ELR (cell line): ENCODE measurements at places on chromosomes 2 and 18.
A peak's percentile ranks its signal among the peaks of the same experiment; 100 is the strongest.

GRCh38 chr18:71597219-71597618 is 946.9 kb downstream of the CBLN2 start:
- DNase-seq, result no peak

GRCh38 chr2:29139731-29140130 is 24.5 kb downstream of the CLIP4 start:
- no peak for DNase-seq

GRCh38 chr2:37389989-37390765 is 45.7 kb downstream of the QPCT start:
- DNase-seq, result peak; percentile 95

- DNase-seq, result peak; percentile 27
Measured at GRCh38 chr18:11752116-11752911, 63.2 kb downstream of the GNAL start.

DNA sequence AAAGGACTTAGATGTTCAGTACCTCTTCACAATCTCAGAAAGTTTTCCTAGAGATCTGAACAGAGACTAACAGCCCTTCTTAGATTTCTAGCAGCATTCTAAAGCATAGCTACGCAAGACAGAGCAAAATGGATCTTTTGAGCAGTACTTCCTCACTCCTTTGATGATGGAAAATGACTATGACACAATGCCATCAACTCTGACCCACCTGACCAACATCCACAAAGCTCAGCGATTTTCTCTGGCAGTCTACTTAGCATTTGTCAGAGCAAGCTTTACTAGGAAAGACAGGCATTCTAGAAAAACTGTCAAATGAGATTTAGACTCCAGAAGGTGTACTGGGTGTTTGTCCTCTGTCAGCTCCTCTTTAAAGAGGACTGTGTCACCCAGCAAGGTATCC is 180.9 kb upstream of the ACVR2A start:
- no peak for DNase-seq

DNA sequence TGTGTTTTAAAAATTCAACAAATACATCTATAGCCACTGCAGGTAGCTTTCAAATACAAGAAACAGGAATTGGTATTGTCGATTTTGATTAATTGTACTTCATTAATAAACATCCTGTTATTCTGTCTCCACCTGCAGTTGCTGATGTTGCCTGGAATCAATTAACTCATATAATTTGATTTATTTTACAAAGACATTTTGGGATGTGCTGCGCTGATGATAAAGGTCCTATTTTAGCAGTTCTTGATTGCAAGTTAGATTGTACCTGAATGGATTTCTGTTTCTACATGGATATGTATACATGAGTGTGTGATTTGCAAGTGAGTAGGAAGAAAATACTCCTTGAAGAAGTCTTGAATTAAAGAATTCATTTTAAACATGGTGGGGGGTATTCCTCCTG is 605.3 kb downstream of the ARHGAP15 start:
- DNase-seq, result no peak

DNA sequence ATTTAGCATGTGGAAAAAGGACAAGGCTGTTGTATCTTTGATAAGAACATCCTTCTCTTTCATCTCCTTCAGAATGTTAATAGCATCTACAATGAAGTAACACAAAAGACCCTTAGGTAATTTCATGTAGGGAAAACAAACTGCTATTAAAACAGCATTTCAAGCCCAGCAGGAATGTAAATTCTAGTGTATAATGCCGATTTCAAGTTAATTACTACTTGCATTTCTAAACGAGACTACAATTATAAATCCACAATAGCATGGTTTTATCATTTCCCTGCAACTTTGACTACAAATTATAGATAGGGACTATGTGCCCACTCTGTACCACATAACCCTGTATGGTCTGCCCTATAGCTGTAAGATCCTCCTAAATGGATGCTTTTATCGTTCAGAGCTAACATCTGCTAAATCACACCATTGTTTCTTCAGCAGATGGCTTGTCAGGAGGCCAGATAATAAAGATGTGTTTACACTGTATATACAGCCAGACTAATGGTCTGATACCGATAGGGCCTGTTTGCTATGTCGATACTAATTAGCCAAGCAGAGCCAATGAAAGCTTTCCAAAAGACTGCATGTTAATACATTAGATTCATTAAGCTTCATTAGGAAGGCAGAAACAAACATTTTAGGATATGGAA is 51.9 kb downstream of the LRPPRC start:
- no peak for DNase-seq

DNA sequence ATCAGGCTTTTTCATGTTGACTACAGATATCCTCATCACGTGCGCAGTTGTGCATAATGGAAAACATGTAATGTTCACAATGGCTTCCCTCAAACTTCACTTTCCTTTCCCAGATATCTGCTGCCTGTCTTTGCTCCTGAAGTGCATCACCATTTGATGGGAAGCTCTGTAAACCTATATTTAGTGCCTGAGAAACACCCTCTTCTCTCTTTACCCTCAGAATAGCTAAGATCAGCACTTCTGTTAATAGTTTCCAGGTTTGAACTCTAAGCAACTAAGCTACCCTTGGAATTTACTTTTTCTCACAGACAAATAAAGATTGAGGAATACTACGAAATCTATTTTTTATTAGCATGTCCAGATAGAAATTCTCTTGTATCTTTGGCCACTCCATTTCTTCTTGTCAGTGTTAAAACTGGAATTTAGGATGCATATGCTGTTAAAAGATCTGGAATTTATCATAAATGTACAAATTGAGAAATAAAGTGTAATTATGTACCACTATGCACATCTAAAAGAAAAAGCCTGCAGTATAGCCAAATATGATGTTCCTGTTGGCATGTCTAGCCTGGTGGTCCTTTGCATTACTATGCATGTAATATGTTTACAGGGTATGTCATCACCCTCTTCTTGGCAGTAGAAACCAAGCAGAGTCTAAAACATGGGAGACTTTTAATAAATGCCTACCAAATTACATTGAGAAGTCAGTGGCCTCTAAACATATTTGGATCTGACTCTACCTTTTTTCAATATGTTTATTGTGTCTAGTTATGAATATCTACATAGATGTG is 278.7 kb downstream of the FIGN start:
- DNase-seq, result no peak

DNA sequence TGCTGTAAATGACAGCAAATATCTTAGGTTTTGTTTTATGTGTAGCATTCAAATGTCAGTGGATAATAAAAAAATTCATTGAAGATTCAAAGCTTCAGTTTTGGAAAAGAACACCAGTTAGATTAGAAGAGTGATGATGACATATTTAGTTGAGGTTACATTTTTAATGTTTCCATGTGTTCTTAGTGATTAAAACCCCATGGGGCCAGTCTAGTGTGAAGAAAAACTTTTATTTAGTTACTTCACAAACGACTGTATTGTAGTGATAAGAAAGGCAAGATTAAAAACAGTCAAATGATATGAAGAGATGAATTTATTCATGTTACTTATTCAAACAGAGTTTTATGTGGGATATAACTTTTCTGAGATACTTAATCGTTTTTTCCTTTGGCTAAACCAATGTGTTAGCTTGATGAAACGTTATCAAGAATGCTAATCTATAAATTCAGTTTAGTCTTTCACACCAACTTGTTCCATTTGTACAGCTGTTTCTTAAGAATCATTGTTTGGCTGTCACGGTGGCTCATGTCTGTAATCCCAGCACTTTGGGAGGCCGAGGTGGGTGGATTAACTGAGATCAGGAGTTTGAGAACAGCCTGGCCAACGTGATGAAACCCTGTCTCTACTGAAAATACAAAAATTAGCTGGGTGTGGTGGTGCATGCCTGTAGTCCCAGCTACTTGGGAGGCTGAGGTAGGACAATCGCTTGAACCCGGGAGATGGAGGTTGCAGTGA is 11.6 kb downstream of the BMPR2 start:
- DNase-seq, result no peak

DNA sequence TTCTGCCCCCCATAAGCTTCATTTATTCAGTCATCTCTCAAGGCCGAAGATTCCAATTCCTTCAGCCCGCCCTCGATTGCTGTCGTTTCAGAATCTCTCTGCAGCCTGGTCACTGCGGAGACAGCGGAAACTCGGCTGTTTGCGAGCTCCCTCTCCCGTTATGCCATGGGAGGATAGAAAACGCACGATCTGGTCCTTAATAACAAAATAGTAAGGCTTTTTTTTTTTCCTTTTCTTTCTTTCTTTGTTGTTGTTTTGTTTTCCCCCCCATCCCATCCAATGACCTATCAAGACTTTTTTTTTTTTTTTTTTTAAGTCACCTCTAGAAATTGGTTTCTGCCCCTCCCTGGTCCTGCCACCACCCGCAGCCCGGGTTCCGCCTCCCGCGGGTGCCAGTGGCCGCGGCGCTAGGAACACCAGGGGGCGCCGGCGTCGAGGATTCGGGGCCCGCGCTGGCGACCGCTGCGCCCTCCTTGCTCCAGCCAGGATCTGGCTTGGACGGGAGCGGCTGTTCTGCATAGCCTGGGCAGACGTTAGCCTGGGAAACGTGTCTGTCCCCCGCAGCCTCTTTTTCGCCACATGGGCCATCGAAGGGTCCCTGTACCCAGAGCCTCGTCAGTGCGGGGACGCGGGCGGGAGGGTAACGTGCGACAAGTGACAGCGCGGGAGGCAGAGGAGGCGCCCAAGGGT is 10.1 kb downstream of the CPLX4 start:
- DNase-seq, result peak; percentile 74

DNA sequence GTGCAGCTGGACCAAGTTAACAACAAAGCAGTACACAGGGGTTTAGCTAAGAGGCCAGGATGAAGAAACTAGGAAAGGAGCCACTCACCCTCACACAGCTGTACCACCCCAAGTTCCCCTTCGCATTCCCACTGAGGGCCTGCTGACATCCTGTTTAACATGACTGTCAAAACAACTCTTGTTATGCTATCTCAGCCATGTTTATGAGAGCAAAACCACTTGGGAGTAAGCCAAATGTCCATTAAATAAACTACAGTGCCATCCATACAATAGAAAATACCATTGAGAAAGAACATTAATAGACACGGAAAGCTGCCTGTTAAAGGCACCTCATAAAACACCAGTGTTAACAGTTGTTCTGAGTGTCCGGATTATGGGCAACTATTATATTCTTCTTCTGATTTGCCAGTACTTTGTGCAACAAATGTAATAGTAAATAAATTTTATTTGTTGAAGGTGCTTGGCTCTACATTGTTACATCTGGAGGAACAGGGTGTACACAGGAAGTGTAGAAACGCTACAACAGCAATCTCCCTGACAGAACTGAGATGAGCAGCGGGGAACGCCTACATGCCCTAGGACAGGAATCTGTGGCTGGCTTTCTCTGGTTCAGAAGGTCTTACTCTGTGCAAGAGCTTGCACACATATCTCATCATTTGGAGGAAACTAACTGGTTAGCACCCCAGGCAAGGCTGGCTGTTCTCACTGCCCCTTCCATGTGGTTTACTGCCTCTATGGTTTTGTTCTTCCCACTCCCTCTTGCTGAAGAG is 85.6 kb downstream of the EHD3 start:
- peak; percentile 53 for DNase-seq

GRCh38 chr2:86464652-86465051 is 23.5 kb downstream of the KDM3A start:
- no peak for DNase-seq

DNA sequence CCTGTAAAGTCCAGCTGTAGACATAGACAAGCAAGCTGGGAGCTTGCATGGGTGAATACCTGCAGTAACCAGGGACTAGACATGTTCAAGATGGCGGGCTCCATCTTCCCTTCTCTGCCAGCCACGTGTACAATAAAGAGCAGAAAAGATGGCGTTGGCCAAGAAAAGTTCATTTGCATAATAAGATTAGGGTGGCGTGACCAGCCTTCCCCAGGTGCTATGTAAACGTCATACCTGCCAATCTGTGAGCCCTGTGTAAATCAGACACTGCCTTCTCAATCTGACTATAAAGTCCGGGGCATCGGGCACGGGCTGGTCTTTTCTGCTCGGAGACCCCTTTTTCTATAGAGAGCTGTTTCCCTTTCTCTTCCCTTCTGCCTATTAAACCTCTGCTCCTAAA is 101.6 kb upstream of the XPO1 start:
- no peak for DNase-seq

DNA sequence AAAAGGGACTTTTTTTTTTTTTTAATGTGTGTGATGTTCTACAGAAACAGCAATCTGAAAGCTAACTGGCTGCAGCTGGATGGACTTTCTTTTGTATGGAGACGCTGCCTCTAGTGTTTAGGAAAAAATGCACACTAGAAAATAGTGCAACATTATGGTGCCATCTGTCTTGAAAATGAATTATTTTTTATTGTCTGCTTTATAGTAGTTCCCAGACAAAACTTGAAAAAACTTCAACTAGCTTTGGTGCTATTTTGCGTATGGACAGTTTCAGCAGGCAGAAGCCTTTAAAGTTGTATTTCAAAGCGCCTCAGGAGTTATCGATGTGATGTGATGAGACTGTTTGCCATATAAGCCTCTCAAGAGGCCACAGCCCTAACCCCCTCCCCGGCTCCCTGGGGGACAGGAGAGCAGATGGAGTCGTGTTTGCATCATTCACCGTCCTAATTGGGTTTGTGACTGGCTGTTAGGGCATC is 86.9 kb downstream of the LTBP1 start:
- DNase-seq, result peak; percentile 69

GRCh38 chr2:3535467-3535793 is 16.1 kb upstream of the ADI1 start:
- DNase-seq, result no peak

- no peak for DNase-seq
Measured at GRCh38 chr2:33264766-33265165, 211.7 kb upstream of the RASGRP3 start.

GRCh38 chr18:55235094-55235461 is 275.8 kb upstream of the CCDC68 start:
- no peak for DNase-seq

DNA sequence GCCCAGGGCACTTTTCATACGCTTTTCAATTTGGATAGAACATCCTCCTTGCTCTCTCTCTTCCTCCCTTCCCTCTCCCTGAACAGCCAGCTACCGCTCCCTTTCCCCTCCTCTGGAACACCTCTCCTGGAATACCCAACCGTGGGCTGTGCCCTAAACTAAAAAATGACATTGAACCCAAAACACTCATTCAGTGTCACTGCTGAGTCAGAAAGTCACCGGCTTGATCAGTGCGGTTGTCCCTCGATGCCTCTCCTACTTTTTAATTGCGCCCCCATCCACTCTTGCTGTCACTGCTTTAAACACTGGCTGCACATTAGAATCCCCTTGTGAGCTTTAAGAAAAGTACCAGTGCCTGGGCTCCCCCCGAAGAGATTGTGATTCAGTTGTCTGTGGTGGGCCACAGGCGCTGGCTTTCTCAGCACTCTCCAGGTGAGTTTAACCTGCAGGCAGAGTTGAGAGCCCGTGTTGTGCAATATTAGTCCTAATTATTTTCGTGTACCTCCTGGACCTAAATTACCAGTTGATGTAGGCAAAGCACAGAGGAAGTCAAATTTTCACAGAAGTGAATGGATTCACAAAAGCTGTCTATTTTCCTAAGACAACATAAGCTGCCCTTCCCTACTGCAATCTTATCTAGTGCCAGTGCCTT is 302.0 kb downstream of the PRKCE start:
- no peak for DNase-seq

DNA sequence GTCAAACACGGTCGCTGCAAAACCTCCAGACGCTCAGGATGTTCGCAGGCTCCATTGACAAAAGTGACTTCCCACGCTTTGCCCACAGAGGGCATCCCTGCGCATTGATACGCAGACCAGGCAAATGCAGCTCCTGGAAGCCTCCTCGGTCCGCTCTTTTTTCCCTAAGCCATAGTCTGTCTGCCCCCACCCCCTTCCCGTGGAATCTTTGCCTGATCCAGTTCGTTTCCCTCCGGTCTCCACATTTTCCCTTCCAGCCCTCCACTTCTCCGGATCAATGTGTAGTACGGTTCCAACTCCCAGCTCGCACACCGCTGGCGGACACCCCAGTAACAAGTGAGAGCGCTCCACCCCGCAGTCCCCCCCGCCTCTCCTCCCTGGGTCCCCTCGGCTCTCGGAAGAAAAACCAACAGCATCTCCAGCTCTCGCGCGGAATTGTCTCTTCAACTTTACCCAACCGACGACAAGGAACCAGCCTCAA is at the start of gene DCC:
Gene DCC (plus strand): TSS at position 307 of the 481 bp plus-strand sequence. CDS start 591 bp downstream, outside the sequence.
- peak; percentile 4 for DNase-seq
